ENCODE measurements at places on chromosomes 2 and 18.
A peak's percentile ranks its signal among the peaks of the same experiment; 100 is the strongest.

DNA sequence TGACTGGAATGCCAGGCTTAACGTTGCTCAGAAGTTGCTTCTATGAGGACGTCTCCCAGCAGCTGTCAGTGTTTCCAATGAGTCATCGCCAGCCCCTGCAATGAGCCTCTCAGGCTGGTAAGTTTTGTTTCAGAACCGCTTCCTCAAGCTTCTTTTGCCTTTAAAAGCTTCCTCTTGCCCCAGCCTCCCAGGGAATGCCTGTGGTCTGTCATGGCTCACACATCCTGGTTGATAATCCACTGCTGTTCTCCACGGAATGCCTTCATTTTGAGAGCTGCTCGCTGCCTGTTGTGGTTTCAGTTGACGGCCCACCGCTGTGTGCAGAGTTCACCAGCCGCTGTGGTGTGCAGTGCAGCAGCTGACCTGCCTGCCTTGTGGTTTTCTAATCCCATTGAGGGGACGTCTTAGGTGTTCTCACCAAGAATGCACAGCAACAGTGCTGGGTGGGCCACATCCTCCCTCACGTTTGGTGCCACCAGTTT, 96.4 kb downstream of the RTP5 start:
- peak; percentile 77 for DNase-seq

DNA sequence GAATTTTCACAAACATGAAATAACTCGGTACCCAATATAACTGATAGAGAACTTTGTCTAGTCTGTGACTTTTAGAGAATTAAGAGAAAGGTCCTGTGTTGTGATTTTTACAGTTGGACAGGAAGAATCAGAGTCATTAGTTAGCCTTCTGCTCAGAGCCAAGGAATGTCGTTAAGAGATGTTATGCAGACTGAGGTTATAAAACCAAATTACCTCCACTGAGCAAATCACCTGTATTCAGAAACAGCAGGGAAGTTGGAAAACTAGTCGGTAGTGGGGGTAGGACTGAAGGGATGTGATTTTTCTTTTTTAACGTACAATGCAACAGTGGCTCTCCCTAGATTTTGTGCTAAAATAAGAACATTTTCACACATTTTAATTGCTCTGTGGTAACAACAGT, 18.5 kb downstream of the TANK start:
- DNase-seq: no peak

DNA sequence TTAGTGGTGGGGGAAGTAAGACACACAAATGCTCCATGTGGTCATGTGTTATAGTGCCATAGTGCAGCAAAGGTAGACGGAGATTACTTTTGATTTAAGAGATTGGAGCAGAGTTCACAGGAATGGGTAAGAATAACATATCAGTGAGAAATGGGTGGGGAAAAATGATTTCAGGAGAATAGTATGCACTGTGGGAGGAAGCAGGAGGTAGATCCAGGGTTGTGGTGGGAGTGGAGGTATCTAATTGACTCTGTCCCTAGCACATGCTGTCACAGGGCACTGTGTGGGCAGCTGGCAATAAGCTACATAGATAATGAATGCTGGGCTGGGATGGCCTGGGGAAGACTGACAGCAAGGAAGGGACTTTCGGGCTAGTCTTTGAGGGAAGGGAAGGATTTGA, 65.3 kb downstream of the STAT1 start:
- no peak for DNase-seq

GRCh38 chr18:44135741-44136140, 544.9 kb upstream of the SETBP1 start:
- no peak for DNase-seq

DNA sequence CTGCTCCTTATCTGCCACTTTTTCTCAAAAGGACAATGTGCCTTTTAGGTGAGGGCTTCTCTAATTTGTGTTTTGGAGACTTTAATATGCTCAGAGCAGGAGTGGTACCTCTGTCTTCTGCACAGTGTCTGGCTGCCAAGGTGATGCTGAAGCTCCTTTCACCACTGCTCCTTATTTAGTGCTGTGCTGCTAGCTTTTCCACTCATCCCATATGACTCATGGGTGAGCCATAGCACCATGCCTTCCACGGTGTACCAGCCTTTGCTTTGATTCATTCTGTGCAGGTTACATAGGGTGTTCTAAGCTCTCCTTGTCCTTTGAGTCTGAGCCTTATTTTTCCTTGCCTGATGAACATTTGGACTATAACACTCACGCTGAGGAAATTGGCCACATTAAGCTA, 202.4 kb downstream of the ARL6IP6 start:
- DNase-seq: no peak

DNA sequence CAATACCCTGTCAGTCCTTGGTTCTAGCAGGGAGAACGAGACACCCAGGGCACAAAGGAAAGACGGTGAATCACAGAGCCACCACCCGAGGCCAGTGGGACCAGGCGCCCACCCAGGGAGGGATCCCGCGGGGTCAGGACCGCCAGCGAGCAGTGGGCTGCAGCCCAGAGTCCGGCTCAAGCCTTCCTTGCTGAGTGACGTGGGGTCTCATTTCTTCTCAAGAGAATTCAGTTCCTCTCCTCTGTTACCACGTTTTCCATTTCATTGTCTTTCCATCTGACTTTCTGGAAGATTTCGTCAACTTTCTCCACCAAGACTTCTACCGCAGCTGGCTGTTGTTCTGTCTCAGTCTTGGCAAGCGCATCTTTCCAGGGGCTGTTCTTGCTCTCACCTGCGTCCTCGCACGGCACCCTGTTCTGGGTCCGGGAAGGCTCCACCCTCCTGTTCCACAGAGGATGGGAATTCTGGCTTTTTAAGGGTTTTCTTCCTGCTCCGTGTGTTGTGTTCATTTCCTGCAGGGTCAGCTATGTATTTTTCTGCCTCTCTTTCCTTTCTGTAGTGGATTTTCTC, 248.6 kb downstream of the NDUFA10 start:
- no peak for DNase-seq

DNA sequence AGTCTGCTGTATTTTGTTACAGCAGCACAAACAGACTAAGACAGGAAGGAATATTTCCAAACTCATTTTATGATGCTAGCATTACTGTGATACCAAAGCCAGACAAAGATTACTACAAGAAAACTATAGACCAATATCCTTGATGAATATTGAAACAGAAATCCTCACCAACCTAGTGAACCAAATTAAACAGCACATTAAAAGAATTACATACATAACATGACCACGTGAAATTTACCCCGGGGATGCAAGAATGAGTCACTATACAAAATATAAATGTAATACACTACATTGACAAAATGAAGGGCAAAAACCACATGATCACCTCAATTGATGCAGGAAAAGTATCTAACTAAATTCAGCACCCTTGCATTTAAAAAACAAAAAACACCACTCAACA, 112.6 kb downstream of the CHN1 start:
- no peak for DNase-seq

DNA sequence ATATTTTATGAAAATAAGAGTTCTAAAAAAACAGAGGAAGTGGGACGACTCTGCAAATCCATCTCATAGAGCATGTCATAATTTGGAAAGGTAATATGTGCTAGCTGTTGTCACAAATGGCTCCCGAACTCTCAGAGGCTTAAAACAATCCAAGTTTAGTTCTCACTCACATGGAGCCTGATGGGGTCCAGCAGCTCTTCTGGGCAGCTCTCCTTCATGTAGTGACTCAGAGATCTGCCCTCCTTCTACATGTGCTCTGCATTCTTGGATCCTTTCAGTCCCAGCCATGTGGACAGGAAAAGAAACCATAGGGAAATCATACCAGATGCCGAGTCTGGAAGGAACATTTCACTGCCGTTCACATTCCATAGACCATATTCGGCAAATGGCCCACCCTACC, 180.1 kb upstream of the APCDD1 start:
- DNase-seq: no peak

DNA sequence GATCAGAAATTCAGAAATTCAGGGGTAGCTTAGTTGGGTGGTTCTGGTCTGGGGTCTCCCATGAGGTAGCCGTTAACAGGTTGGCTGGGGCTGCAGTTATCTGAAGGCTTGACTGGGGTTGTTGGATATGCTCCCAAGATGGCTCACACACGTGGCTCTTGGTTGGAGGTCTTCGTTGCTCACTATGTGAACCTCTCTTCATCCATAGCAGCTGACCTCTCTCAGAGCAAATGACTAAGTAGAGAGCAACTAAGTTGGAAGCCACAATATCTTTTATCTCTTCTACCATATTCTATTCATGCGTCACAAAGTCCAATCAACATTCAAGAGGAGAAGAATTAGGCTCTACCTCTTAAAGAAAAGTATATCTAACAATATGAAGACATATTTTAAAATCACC, 38.7 kb upstream of the SERTAD2 start:
- no peak for DNase-seq

DNA sequence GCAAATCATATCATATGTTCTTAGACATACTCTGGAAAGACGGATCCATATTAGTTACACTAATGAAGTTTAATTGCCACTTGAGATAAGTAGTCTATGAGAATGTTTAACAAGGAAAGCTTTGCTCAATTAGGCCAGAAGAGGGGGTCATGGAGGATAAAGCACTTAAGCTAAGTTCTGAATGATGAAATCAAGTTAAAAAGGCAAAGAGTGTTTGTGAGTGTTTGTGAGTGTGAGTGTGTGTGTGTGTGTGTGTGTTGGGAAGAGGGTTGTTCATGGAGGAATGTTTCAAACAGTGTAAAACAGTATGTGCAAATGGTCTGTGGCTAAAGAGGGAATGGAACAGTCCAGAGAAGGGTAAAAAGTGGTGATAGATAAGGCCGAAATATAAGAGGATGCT, 360.9 kb downstream of the ERBB4 start:
- no peak for DNase-seq

DNA sequence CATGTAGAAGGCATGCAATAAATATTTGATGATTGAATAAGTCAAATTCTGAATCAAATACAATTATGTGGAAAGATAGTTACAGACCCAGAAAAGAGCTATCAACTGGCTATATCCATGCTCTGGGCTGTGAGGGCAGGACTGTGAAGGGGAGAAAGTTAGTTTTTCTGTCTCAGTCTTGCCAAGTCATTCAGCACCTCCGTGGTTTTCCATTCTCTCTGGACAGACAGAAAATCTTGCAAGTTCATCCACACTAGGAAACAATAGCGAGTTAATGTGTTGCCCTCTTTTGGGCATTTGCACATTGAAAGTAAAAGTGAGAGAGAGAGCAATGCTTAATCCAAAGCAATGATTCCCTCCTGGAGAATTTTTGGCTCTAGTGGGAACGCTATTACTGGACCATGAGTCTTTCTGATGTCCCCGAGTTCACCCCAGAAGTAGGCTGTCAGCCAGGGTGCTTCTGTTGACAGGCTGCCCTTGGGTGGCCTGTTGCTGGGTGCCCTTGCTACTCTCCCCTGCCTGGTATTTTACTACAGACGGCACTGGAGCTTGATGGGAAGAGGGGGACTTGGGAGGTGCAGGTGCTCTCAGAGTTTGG, 238.3 kb downstream of the LOXHD1 start:
- DNase-seq: no peak

DNA sequence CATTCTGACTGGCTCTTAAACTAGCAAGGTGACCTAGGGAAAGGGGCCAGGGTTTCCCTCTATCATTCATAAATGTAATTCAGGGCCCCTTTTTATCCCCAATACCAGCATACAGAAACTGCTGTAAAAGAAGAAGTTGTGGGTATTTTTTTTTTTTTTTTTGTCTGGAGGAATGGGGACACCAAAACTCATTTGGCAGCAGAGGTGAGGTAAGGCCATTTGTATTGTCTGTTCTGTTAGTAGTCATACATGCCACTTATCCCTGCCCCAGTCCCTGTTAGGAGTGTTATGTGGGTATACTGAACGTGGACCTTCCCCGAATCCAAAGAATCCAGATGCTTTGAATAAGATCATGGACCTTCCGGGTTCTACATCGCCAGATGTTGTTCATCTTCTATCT, 1.7 kb downstream of the SEPTIN2 start:
- no peak for DNase-seq

GRCh38 chr2:21890041-21890440, 766.3 kb downstream of the TDRD15 start:
- no peak for DNase-seq

GRCh38 chr2:143706354-143706753, 577.1 kb downstream of the ARHGAP15 start:
- no peak for DNase-seq

DNA sequence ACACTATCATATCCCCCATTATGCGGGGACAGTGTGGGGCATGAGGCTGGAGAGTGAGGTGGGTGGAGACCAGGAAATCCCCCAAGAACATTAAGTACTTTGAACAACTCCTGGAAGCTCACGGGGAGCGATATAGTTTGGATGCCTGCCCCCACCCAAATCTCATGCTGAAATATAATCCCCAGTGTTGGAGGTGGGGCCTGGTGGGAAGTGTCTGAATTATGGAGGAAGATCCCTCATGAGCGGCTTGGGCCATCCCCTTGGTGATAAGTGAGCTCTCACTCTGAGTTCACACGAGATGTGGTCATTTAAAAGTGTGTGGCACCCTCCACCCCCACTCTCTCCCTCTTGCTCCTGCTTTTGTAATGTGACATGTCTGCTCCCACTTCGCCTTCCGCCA, 97.1 kb upstream of the TMEM200C start:
- no peak for DNase-seq

DNA sequence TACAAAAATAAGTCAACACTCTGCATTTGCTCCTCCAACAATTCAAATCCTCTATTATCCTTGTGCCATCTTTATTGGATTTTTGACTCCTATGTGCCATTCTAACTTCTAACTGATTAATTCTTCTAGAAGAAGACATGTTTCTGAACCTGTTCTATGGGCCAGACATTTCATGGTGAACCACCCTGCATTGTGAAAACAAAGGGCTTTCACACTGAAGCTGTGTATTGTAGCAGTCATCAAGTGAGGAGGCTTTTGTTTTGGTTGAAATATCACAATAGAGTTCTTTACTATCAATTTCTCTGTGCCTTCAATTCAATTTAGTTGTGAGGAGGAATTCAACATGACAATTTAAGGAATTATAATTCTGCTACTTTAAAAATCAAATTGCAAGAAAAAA, 357.9 kb downstream of the PLCL1 start:
- DNase-seq: no peak

- DNase-seq: no peak
Observed at GRCh38 chr2:240195316-240195861, 54.9 kb upstream of the OTOS start.

DNA sequence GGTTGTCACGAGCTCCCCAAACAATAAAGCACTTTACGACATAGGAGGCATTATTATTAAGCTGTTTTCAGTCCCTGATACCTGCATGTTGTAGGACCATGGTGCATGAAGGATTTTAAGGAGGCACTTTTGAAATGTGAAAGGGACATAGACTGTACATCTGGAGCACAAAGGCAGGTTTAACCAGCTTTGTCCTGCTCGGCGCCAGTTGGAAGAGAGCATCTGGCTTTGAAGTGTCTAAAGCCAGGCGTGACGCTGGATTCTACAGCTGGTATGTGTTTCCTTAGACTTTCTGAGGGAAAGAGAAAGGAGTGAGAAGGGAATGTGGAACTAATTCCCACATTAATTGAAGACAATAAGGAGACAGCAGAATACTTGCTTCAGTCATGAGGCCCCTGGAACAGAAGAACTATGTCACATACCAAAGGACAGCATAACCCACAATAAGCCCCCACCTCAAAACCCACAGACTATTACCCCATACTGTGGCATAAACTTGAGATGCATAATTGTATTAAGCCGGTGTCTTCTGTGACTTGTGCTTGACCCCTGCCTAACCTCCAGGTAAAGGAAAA, 381.0 kb upstream of the MEX3C start:
- DNase-seq: no peak

GRCh38 chr2:120661551-120661950, 74.1 kb upstream of the GLI2 start:
- no peak for DNase-seq
